H1 (cell line): ENCODE measurements at places on chromosomes 5 and 9.

- DNase-seq, result no peak
These were observed 35.6 kb downstream of the DAPK1 start for GRCh38 chr9:87533271-87533670.

DNA sequence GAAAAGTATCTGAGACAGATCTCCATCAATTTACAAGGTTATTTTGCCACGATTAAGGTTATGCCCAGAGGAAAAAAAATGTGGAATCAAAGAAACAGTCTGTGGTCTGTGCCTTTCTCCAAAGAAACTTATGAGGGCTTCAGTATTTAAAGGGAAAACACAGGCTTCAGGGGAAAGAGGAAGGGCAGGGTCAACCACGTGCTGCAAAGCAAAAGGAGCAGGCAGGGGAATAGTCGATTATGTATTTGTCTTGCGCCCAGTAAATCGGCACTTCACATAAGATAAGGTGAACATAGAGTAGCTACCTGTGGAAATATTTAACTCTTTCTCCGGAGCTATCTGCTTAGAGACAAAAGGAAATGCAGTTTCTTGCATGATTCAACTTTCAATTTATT lies 343.7 kb downstream of the RAB3C start:
- no peak for DNase-seq

DNA sequence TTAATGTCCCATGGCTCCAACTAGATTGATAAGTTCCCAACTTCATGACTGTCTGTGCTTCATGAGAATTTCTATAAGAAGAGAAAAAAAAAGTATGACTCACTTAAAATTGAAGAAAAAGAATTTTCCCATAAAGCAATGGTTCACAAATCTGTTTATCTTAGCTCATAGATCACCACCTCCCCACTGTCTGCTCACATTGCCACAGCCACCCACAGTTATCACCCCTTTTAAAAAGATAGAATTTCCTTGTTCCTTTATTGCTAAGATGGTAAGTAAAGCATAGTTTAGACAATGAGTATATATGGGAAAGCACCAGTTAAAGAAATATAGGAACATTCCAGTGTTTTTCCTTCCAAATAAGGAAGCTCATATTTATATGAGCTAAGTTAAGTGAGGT lies 67.1 kb downstream of the ALDH7A1 start:
- DNase-seq, result no peak

- no peak for DNase-seq
These were observed 66.4 kb upstream of the PIK3R1 start for GRCh38 chr5:68149189-68149588.

- DNase-seq, result no peak
These were observed 10.0 kb upstream of the TNFAIP8 start for GRCh38 chr5:119345861-119346260.
